Activated T-helper 1 cell treated with anti-CD3 and anti-CD28 coated beads, Interleukin-2, amount 50 U/mL, for 16 hours (primary cell): ENCODE measurements at places on chromosomes 5 and 9.

DNA sequence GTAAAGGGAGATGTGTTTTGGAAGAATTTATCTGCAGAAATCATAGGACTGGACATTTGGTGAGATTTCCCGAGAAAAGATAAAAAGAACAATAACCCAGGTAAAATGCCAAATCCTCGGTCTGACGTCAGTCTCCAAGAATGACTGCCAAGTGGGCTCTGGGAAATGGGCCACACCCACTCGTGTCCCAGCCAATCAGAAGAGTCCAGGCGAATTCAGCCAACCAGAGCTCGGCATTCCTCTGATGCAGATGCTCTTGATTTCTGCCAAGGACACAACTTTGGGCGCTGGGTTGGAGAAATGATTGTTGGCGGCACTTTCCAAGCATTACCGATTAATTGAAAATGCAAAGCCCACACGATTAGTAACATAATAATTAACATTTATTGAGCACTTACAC is 73.3 kb downstream of the FGF18 start:
- no peak for DNase-seq

DNA sequence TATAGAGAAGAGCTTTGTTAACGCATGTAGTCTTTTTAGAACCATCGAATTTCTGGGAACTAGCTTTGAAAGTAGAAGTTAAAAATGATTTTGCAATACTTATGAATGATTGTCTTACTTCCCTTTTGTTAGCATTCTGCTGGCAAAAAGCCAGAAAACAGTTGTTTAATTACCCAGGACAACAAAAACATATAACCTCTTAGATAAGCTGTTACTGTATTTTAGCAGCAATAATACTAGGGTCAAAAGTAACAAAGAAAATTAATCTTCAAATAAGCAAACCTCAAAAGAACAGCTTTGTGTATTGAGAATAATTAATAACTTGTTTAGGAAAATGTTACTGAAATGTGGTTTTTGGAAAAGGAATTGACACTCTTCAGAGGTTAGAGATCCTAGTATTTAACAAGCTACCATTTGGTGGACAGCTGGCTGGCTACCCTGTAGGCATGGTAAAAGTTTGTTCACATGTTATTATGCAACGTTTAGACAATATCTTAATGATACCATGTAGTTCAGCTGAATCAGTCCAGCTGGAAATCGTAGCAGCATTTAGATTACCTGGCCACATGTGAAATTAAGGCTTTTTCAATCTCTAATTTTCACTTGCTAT is 3.8 kb downstream of the FGF10 start:
- no peak for DNase-seq

- DNase-seq: no peak
These were observed 53.0 kb downstream of the NR2F1 start for GRCh38 chr5:93635991-93636390.

- DNase-seq: no peak
These were observed 45.5 kb upstream of the MPDZ start for GRCh38 chr9:13324988-13325387.

DNA sequence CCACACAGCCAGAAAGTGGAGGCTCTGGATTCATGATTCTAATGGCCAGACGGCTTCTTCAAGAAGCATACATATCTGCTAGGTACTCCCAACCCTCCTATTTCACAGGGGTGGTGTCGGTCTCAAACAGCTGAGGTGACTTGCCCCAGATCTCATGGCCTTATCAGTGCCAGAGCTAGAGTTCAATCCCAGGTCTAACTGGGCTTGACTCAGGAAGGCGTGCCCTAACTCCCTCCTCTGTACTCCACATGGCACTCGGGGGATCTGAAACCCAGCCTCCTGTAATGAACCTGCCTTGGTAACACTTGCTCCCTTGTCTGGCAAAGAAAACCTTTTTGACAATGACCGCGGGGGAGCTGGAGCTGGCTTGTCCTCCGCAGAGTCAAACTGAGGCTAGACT is 2.1 kb downstream of the QRFP start:
- no peak for DNase-seq

DNA sequence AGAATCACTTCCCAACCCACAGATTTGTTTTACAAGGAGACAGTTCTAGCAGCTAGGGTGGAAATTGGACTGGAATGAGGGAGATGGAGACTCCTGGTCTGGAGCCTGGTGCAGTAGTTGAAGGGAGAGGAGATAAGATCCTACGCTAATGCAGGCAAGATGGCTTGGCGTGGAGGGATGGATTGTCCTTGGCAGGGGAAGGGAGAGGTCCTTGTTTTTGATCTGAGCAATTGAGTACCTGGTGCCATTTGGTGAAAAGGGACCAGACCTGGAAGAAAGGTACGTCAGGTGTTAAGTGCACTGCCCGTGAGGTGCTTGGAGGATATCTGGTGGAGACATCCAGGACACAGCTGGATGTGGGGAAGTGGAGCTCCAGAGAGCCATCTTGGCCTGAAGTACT is 35.7 kb downstream of the ANGPTL2 start:
- DNase-seq: no peak

DNA sequence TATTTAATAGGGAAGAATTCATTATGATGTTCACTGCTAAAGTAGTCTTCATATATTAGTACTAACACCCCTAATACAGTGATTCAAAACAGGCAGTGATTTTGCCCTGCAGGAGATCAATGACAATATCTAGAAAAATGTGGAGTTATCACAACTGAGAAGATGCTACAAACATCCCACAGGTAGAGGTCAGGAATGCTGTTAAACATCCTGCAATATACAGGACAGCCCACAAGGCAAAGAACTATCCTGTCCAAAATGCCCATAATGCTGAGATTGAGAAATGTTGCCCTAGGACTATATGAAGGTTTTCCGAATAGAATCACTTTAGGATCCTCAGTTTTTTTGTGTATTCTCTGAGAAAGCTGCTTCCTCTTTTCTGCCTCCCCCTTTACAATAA is 15.3 kb downstream of the RORB start:
- DNase-seq: no peak

DNA sequence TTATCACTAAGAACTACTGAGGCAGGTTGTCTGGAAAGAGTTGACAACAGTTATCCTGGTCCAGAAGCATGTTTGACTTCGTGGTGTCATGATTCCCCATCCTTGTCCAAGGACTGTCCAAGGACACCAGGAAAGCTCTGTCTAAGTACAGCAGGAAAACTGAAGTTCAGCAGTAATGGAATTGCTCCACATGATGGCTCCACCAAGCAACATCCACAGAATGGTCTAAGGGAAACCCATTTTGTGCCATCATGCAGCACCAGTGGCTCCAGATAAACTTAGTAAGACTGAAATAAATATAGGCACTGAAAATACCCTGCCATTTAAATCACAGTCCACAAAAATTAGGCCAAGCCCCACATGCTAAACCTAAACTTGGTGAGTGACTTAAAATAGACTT is 192.8 kb downstream of the CDH18 start:
- DNase-seq: no peak

- no peak for DNase-seq
These were observed 32.9 kb downstream of the SLIT3 start for GRCh38 chr5:169268019-169268418.

DNA sequence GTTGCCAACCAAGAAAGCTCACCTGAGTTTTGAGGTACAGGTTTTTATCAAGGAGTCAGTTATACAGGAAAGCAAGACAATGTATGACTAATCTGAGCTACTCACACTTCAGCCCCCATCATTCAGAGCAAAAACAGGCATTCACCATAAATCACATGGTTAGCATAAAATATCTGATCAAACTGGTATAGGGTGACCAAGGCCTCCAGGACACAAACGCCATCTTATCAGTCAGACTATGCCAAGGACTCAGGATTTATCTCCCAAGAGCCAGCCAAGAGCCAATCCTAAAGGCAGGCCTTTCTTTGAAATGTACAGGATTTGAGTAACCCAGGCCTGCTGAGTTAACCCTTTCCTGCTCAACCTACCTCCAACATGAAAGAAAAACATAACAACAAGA is 313.0 kb upstream of the NREP start:
- no peak for DNase-seq

GRCh38 chr5:137791387-137791786 is 37.2 kb upstream of the HNRNPA0 start:
- no peak for DNase-seq

- no peak for DNase-seq
These were observed 5.7 kb downstream of the TLR4 start for GRCh38 chr9:117709936-117710335.

DNA sequence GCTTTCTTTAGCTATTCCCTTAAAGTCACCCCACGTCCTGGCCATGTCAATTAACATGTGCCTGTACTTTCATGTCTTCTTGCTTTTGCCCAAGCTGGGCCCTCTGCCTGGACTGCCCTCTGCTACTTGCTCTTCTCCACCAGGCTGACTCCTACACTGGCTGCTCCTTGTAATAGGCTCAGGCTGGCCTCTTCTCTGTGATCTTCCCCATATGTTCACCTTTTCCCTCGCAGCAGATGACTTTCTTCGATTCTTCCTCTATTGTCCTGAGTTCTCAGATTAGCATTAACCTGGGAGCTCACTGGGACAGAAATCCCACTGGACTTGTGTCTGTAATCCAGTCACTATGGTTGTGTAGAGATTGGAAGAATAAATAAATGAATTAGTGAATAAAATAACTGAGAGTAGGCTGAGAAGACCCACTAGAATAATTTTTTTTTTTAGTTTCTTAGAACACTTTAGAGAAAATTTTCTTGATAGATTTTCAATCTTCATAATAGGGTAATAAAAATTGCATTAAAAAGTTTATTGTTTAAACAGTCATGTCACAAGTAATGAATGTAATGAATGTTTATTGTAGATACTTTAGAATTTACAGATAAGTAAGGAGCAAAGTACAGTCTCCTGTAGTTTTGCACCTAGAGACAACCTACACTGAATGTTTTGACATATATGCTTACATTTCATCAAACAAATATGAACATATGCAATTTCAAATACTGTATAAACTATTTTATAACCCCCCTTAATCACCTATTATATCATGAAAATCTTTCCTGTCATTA is 47.4 kb upstream of the TNFSF15 start:
- no peak for DNase-seq
